ENCODE measurements at places on chromosomes 6 and 20.

GRCh38 chr6:167706313-167707109, 120.2 kb upstream of the AFDN start:
- no peak for DNase-seq

- DNase-seq = no peak
Observed at GRCh38 chr6:133085471-133085870, 155.7 kb upstream of the EYA4 start.

GRCh38 chr6:98942263-98942803, 5.4 kb downstream of the FBXL4 start:
- DNase-seq = no peak

GRCh38 chr20:44166477-44166876, 20.5 kb downstream of the JPH2 start:
- DNase-seq = no peak

DNA sequence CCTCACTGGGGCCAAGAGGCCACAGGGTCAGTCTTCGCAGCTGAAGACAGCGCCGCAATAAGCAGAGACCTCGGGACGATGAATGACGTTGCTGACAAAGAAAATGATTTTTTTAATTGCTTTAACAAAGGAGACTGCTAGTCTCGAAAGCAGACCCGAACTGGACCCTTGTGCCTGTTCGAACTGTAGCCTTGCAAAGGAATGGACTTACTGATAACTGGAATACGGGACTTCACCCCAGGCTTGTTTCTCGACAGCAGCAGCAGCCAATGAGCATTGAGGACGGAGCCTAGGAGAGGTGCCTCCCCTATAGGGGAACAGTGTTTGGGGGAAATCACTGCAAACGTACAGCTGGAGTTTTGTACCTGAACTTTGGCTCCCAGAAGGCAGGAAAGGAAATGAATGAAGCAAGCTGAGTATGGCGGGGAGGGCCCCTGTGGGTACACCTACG, 1.3 kb upstream of the TAF4 start:
- no peak for DNase-seq

DNA sequence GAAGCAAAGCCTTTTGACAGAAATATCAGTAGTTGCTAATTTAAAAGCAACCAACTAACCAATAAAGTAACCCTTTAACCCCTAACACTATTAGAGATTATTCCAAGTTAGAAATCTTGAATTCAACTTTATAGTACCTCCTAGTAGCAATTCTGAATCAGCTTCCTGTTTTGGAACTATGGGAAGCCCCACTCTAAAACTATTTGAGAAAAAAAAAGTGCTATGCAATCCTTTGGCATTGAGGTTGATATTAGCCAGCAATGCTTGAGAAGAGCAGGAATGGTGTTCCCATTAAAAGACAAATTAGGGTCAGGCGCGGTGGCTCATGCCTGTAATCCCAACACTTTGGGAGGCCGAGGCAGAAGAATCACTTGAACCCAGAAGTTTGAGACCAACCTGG, 306.2 kb upstream of the ZFP64 start:
- DNase-seq = peak; percentile 40

DNA sequence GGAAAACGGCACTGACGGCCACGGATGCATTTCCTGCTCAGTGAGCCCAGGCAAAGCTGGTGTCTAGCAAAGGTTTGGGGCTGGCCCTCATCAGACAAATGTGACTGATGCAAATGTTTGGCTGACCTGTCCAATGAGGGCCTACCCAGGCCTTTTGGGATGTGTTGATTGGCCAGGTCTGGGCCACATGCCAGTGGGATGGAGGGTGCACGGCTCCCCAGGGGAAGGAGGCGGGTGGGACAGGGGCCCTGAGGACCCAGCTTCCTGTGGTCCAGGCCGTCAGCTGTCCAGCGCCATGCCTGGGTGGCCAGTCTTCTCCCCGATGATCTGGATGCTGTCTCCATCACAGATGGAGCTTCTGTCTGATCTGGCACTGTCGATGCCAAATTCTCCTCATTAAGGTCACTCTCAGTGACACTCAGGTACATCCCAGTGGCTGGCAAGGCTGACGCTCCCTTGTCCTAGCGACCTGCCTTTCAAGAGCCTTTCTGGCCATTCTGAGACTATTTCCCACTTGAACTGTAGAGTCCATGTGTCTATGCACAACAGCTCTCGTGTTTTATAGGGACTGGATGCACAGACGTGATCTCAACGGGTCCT, 43.0 kb downstream of the NTSR1 start:
- DNase-seq = no peak

DNA sequence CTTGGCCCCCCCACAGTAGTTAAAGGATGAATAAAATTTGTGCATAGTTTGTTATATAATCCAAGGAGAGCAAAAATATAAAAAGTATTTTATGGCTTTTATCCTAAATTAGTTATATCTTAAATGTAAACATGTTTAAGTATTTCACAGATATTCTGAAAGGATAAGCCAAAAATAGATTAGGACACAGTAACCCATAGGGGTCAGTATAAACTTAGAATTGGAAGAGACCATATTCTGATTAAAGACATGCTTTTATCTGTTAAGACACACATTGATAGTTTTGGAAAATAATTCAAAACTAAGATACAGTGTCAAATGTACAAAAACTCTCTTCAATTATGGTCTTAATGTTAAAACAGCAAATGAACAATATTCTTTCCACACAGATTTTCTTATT, 4.5 kb upstream of the SERINC1 start:
- no peak for DNase-seq

DNA sequence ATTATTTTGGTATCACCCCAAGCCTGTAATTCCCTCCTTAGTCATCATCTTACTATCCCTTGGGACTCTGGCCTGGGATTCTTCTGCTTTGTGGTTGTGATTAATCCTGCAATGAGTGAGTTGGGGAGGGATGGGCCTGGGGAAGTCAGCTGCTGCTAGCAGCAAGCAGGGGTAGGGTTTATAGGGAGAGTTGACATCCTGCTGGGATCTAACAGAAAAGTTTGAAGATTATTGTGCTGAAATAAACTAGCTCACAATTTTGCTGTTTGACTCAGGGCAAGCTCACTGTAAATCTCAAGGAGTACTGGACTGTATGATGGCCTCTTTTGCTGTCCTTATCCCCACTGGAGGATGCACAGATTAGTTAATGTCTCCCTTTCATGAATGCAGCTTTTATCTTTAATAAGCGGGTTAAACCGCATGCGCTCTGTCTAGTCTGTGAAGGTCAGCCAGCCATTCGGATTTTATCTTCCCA, 83.4 kb downstream of the JARID2 start:
- DNase-seq = no peak

- DNase-seq = no peak
Observed at GRCh38 chr20:60565083-60565482, 606.9 kb downstream of the CDH26 start.

- DNase-seq = no peak
Observed at GRCh38 chr6:36544228-36544627, 3.1 kb downstream of the STK38 start.

- no peak for DNase-seq
Observed at GRCh38 chr6:139251691-139252390, 40.0 kb downstream of the TXLNB start.

DNA sequence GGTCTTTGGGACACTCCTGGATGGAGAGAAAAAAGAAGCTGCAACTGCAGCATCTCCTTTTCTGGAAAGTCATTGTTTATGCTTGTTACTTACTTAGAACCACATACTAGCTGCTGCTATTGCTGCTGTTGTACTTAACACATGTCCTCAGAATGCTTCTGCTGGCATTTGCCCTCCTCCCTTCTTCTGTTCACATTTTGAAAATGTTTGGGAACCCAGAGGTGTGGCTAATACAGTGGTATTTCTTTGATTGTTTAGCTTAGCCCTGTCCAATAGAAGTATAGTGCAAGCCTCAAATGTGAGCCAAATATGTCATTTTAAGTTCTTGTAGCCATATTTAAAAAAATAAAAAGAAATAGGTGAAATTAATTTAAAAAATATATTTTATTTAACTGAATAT, 8.4 kb downstream of the DTD1 start:
- DNase-seq = no peak

DNA sequence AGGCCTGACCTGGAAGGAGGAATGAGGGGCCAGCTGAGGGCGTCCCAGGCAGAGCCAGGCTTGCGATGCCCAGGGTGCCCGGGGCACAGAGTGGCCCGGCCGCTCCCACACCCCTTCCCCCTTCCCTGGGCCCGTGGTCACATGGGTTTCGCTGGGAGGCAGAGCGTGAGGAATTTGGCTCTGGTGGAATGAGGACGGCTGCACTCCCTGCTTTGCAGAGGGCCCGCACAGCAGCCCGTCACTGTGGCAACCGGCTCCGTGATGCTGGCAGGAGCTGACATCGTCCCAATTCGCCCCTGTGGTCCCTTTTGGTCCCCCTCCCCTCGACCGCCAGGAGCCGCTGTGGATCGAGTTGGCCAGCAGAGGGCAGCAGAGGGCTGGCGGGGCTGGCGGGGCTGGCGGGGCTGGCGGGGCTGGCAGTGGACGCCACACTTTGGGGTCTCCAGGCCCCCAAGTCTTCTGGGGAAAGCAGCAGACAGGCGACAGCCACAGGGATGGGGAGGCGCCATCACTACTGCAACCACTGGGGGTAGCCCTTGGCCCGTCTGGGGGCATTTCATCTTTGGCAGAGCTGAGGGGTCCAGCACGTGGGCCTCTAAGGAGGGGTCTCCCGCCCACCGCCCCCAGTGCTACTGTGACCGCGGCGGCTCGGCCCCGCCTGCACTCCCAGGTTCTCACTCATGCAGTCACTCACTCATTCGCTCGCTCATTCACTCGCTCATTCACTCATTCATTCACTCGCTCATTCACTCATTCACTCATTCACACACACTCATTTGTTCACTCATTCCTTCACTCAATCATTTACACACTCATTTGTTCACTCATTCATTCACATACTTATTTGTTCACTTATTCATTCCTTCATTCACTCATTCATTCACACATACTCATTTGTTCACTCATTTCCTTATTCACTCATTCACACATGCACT, 49.7 kb upstream of the BHLHE23 start:
- DNase-seq = peak; percentile 11

- no peak for DNase-seq
Observed at GRCh38 chr6:1395941-1396908, 6.8 kb downstream of the FOXF2 start.

DNA sequence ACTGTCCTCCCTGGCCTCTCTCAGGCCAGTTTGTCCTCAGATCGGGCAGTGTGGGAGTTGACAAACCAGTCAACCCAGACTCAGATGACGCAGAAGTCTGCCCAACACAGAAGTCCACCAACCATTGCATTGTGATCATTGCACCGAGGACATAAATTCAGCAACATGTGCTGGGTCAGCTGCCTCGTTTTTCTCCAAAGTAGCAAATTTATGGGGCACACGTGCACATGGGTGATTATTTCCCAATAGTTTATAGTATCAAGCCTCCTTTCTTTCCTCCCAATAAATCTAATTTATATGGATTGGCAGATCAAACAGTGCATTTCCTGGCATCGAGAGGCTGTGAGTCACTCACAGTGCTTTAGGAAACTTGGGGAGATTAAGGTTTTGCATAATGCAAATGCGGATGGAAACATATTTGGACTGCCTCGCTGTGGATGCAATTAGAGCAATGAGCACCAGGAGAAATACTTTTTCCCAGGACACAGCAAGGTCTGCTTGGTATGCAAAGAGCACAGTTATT, 413.7 kb upstream of the SULF2 start:
- DNase-seq = no peak

DNA sequence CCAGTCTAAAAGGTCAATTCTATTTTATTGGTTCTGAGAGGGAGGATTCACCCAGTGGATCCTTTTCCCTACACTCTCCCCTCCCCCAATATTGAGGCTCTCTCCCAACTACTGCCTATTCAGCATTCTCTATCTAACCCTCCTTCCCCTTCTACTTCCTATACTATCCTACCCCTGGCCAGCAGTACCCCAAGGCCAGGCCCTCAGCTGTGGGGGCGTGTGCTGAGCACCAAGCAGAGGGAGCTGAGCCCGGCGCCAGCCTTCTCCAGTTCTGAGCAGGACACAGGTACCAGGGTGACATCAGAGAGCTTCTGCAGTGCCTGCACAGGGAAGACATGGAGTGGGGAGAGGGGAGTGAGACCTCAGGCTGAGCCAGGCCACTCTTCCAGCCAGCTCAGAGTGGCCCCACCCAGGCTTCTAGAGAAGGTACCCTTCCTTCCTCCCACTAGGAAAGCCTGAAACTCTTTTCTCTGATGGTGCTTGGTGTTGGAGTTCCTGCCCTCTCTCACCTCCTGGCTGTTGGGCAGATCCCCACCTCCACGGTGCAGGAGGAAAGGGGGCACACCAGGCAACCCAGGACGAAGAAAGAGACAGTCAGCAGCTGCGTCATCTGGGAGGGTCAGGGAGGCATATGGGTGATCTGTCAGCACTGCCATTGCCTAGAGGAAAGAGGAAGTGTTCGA, 1.9 kb downstream of the DDAH2 start:
- DNase-seq = no peak

DNA sequence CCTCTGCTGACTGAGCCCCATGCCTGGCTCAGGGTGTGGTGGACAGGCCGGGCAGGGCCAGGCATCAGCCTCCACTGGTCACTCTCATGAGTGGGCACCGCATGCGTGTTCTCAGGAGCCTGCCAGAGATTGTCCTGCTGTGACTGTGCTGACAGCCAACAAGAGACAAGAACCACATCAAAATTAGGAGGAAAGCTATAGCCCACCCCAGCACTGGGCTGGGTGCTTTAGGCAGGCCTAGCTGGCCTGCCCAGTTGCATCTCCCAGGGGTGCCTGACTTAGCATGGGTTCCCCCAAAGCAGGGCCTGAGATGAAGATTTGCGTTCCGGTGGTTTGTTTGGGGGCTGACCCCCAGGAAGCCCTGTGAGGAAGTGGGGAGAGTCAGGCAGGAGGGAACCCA, 53.9 kb downstream of the LINC00237 start:
- no peak for DNase-seq

GRCh38 chr6:142874676-142875075, 70.3 kb downstream of the HIVEP2 start:
- DNase-seq = no peak

DNA sequence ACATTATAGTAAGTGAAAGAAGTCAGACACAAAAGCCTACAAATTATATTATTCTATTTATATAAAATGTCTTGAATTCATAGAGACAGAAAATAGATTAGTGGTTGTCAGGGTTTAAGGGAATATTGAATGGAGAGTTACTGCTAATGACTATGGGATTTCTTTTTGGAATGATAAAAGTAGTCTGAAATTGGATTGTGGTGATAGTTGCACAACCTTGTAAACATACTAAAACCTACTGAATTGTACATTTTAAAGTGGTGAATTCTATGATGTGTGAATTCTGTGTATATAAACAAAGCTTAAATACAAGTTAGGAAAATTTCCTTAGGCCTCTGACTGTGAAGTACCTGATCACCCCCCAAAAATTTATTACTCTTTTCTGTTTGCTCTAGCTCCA, 343.1 kb downstream of the TFAP2B start:
- DNase-seq = no peak

DNA sequence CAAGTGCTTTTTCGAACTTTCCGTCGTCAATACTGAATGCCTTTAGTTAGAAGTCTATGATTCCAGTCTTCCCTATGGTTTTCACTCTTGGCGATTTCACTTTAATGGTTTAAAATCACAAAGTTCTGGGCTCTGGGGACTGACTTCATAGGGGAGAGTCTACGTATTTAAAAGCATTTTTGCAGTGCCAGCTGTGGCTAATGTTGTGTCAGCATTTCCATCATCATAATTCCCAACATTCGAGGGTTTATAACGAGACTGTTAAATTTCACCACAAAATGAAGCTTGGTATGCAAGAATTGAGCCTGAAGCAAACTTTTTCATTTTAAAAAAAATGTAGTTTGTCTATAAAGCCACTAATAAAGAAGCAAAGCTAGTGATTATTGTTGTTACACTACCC, 242.7 kb downstream of the SOX4 start:
- no peak for DNase-seq

GRCh38 chr20:54153041-54153327, 20.8 kb downstream of the CYP24A1 start:
- DNase-seq = no peak

GRCh38 chr20:50601511-50602431, 89.6 kb downstream of the RIPOR3 start:
- DNase-seq = no peak

Measured in dermis microvascular lymphatic vessel endothelial cell (primary cell).